Neural progenitor cell (in vitro differentiated cells): ENCODE measurements at places on chromosomes 1 and 21.

DNA sequence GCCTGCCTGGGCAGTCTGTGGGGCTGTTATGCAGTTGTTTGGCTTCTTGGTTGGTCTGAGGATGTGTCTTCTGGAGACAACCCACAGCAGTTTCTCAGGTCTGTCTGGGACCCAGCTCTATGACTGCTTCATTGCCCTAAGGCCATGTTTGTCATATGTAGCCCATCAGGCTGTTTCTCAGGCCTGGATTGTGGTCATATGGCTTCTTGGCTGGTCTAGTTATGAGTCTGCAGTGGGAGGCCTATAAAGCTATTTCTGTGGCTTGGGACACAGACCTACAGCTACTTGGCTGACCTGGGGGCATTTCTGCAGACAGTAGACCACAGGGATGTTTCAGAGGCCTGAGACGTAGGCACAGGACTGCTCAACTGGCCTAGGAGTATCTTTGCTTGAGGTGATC, 41.5 kb downstream of the CHIA start:
- DNase-seq, result no peak

DNA sequence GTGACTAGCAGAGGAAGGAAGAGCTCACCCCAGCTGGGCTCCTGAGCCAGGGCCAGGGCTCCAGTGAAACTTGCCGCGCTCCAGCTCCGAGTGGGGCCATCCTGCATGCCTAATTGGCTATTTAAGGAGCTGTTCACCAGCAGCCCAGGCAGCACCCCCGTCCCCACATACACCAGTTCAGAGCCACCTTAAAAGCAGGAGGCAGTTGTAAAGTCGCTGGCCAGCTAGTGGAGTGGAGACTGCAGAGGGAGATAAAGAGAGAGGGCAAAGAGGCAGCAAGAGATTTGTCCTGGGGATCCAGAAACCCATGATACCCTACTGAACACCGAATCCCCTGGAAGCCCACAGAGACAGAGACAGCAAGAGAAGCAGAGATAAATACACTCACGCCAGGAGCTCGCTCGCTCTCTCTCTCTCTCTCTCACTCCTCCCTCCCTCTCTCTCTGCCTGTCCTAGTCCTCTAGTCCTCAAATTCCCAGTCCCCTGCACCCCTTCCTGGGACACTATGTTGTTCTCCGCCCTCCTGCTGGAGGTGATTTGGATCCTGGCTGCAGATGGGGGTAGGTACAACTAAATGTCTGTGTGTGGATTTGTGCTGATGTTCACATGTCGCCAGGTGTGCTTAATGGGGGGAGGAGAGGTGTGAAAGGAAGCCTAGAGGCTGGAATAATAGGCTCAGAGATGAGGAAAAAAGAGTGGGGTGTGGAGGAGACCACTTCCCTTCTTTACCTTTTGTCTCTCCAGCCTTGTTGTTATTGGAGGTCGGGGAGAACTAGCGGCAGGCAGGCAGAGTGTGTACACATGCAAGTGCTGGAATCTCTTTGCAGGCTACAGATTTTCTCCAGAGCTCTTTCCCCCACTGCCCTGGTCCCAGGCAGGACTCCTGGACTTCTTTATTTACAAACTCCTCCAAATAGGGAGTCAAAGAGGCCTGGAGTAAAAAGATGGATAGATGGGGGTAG, at the start of gene CA14:
Gene CA14 (plus strand): TSS at position 151 of the 962 bp plus-strand sequence. CDS start 355 bp downstream, at position 506.
- peak; percentile 80 for DNase-seq

DNA sequence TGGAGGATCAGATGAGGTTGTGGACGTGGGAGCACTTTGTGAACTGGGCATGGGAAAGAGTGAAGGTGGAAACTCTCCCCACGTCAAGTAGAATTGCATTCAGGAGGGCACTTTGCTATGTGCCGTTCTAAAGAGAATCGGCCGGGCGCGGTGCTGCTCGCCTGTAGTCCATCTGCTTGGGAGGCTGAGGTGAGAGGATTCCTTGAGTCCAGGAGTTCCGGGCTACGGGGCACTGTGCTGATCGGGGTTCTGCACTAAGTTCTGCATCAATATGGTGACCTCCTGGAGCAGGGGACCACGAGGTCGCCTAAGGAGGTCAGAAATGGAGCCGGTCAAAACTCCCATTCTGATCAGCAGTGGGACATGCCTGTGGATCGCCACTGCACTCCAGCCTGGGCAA, 141.9 kb downstream of the PEX14 start:
- DNase-seq, result no peak

- DNase-seq, result peak; percentile 69
Observed at GRCh38 chr1:62142496-62142895, 52.2 kb upstream of the L1TD1 start.

DNA sequence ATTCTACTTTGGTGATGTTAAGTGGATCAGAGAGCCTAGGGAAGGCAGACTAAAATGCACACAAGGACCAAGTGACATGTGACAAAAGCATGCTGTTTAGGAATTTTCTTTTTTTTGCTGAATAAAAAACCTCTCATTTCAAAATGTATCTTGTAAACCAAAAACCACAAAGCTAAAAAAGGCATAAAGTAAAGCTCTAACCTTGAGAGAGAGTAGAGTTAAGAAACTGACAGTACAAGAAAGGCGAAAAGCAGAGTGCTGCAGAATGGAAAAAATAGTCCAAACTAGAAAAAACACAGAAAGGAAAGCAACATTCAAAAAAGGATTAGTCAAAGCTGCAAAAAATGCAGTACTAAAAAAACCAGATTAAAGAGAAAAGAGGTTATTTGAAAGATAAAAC, 76.5 kb downstream of the EPS15 start:
- DNase-seq, result no peak

- DNase-seq, result peak; percentile 33
Observed at GRCh38 chr1:236129306-236129705, 13.0 kb upstream of the GPR137B start.

DNA sequence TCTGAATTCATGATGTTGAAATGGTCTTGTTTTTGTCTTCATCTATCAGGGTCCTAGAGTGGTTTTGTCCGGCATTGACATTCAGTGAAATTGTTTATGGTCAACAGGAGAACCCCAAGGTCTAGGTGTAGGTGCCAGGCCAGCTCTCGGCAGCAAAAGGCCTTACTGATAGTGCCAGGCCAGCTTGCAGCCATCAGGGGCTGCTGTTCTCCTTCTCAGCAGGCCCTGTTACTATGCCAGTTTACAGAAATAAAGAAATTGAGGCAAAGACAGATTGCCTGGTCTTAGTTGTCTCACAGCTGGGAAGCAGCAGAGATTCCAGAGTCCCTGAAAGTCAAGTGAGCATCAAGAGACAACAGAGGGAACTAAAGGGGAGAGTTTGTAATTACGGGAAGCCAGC, 12.0 kb downstream of the HMGB4 start:
- DNase-seq, result no peak

GRCh38 chr1:219387211-219387610, 213.5 kb downstream of the LYPLAL1 start:
- no peak for DNase-seq

GRCh38 chr21:38590449-38591217, 92.4 kb upstream of the ERG start:
- DNase-seq, result no peak

GRCh38 chr1:165415068-165415467, 29.9 kb downstream of the RXRG start:
- DNase-seq, result no peak

- peak; percentile 58 for DNase-seq
Observed at GRCh38 chr1:80656014-80656636, 1144.6 kb upstream of the ADGRL2 start.

- no peak for DNase-seq
Observed at GRCh38 chr1:169812131-169812530, 17.4 kb upstream of the METTL18 start.

GRCh38 chr21:38186661-38187270, 70.0 kb upstream of the KCNJ15 start:
- no peak for DNase-seq

DNA sequence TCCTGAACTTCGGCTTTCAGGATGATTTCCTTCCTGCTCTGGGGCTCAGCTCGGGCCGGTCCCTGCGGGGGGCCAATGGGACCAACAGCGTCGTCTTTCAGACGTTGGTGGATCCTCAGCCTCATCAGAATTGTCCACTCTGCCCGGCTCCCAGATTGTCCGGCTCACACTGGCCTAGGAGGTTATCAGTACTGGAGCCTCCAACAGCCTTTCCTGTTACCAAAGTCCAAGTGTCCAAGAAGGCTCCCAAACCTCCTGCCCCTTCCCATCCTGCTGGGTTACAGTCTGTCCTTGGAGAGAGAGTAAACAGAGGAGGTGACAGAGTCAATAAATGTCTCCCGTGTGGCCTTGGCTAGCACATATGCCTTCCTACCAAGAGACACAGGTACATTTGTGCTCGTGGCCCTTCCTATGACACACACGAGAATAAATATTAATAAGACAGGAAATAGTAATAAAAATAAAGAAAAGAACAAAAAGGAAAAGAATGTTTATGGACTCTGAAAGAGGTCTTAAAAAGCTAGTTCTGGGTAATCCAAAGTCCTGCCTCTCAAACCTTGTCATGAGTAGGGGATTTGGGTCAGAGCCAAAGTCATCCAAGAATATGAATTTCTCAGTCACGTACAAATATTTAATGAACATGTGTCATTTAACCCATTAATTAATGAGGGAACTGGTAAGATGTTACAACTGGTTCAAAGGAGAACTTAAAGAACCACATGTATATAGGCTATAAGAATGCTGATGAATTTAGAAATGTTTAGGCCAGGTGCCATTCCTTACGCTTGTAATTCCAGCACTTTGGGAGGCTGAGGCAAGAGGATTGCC, 80.8 kb upstream of the SLC2A1 start:
- no peak for DNase-seq

GRCh38 chr1:110011527-110012041, 22.8 kb upstream of the STRIP1 start:
- DNase-seq, result peak; percentile 57

GRCh38 chr21:30251781-30252180, 31.0 kb downstream of the KRTAP24-1 start:
- no peak for DNase-seq

GRCh38 chr1:89502042-89502441, 22.6 kb upstream of the LRRC8B start:
- DNase-seq, result no peak

- DNase-seq, result no peak
Observed at GRCh38 chr1:67148516-67149178, 13.9 kb upstream of the C1orf141 start.

DNA sequence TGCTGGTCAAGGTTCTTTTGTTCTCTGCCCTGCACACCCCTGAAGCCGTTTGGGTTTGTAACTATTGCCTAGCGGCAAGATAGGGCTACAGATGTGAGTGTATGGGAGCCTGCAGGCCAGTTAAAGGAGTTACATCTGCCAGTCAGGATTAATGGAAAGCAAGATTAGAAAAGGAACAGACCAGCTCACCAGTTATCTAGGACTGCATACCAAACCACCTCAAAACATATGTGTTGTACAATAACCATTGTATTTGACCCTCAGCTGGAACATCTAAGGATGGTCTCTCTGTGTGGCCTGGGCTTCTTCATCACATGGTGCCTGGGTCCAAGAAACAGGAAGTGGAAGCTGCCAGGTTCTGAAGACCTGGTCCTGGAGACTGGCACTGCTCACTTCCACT, 52.5 kb upstream of the FBXO28 start:
- DNase-seq, result peak; percentile 19

DNA sequence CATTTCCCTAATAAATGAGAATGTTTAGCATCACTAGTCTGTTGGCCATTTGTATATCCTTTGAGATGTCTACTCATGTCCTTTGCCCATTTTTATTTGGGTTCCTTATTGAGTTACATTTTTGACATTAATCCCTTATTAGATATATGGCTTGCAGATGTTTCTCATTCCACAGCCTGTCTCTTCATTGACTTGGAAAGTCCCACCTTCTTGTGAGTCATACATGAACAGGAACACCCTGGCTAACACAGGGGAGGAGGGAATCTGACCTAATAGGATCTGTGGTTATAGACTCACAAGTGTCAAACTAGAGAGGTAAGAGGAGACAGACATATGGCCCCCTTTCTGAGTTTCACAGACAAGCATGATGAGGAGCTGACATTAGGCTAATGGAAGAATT, 11.5 kb downstream of the ZP4 start:
- no peak for DNase-seq

DNA sequence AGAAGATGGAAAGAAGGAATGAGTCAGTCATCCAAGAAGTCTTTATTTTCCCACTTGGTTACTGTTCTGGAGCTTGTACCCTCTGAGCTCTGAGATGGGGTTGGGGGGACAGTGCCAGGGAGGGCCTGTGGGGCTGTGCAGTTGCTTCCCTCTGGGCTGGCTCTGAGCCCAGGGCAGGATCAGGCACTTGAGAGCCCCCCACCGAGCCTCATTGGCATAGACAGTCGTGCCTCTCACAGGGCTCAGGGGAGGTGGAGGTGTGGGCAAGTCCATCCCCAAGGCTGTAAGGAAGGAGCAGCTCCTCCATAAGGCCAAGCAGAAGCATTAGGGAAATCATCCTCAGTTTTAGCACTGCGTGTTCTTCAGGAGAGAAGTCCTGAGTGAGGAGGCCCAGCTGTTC, 2.5 kb upstream of the ARL8A start:
- DNase-seq, result no peak

DNA sequence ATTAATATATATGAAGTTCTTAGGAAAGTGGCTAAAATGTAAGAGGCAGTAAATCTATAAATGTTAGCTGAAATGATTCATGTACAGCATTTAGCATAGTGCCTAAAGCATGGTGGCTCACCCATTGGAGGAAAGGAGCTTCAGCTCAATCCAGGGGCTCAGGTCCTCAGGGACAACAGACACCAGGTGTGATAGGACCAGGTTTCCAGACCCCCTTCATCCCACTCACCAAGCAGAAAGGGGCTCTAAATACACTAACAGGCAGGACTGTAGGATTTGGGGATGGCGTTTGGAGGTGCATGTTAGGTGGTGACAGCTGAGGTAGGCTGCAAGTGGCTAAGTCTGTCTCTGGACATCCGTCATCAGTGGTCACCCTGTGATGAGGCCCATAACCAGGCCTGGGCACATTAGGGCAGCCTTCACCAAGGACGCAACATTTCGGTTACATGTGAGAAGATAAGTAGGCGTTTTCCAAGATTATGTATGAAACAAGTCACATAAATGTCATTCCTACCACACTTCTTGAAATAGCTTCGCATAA, 233.1 kb downstream of the C1orf94 start:
- DNase-seq, result no peak

DNA sequence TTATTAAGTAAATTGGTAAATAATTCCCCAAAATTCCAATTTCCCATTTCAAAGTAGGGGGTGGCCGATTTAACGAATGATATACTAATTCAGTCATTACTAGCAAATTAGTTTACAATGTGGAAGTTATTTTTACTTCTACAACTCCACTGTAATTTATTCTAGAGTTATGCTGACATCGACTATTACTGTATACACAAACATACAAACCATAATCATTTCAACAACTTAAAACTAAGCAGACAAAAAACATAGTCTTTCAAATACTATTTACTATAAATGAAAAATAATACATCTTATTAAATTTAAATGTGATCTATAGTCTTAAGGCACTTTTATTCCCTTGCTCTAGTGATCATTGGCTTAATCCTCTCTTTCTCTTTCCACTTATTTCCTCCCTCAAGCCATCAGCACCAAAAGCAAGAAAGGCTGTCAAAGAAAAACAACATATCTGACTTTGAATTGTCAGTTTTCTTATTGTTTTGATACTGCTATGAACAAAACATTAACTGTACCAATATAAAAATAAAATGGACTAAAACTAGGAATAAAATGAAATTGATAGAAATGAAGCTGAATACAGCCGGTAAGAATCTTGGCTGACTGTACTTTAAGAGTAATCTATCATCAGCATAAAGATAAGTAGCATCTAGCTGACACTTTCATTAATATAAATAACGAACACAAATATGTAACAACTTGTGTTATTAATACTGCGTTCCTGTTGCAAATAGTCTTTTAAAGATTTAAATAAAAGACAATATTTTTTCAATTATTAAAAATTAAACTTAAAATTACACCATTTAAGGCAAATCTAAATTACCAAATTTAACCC, 4.1 kb downstream of the CDC42BPA start:
- DNase-seq, result no peak
